ENCODE measurements at places on chromosomes 12 and 14.

GRCh38 chr14:65824285-65824977, 411.9 kb downstream of the FUT8 start:
- DNase-seq: peak; percentile 69

DNA sequence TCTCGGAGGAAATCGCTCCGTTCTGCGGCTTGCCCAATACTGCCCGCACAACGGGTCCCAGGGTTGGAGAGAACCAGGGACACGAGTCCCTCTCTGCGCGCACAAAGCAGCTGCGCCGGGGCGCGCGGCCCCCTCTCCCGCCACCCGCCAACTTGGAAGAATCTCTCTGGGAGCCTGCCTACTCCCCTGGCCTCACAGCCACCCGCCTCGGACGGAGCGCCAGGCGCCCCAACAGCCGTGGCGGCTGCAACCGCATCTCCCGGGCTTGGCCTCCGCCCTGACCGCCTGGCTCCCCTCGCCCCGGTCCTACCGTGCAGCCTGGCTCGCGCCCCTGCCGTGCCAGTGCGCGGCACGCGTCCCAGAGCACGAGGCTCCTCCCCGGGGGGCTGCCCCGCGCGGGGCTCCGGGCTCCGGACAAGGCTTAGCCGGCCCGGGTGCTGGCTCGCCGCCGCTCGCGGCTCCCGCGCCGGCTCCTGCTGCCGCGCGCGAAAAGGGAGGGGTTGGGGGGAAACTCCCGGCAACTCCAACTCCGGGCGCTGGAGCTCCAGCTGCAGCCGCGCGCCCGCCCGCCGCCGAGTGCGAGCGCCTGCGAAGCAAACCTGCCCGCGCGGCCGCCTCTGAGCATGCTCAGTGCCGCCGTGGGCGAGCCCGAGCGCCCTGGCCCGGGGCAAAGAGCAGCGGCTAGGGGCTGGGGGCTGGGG, at the start of gene STXBP6:
TSS of gene STXBP6 (minus strand) at position 580 of the 701 bp plus-strand sequence. CDS start 75,329 bp downstream, outside the sequence.
- DNase-seq: peak; percentile 94

DNA sequence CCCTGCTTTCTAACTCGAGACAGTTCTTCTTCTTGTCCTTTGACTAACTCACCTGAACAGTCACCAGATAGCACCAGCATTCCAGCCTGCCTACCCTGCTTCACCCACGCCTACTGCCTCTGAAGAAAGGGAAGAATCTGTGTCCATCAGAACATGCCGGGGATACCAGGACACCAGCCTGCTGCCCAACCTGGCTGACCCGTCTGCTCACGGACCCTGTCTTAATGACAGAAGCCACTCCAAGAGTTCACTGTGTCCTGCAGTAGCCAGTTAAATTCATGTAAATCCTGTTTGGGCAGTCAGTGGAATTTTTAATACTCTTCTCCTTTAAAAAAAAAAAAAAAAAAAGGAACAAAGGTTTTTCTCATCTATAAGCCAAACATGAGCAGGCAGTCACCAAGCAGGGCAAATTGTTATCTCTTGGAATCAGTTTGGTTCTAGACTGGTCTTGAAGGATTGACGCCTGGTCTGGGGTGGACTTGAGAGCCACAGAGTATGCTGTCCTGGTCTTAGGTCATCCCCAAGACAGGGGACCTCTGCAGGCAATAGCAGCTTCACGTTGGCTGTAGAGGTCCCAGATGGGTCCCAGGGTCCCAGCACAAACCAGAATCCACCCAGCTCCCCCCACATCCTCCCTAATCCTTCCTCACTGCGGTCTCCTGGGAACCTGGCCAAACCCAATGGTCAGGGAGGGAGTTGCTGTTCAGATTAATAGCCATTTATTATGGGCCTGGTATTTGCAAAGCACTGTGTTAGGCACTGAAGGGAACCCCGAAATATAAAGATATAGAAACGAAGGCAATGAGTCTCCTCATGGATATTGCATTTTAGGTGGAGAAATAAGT, 181.1 kb upstream of the HIF1A start:
- DNase-seq: no peak

- no peak for DNase-seq
Measured at GRCh38 chr14:102875652-102876051, 46.8 kb upstream of the AMN start.

- no peak for DNase-seq
Measured at GRCh38 chr12:124493809-124494750, 73.3 kb downstream of the NCOR2 start.

GRCh38 chr14:30291216-30291615, 267.7 kb upstream of the G2E3 start:
- DNase-seq: peak; percentile 28

GRCh38 chr12:111775205-111776193, 8.8 kb downstream of the ALDH2 start:
- DNase-seq: peak; percentile 99

- DNase-seq: no peak
Measured at GRCh38 chr12:119266963-119267362, 67.6 kb upstream of the CCDC60 start.

- no peak for DNase-seq
Measured at GRCh38 chr14:34824826-34825225, 50.3 kb downstream of the BAZ1A start.

- DNase-seq: no peak
Measured at GRCh38 chr12:66393890-66394289, 91.6 kb downstream of the HELB start.

- no peak for DNase-seq
Measured at GRCh38 chr12:120739031-120739762, 13.6 kb downstream of the ACADS start.

DNA sequence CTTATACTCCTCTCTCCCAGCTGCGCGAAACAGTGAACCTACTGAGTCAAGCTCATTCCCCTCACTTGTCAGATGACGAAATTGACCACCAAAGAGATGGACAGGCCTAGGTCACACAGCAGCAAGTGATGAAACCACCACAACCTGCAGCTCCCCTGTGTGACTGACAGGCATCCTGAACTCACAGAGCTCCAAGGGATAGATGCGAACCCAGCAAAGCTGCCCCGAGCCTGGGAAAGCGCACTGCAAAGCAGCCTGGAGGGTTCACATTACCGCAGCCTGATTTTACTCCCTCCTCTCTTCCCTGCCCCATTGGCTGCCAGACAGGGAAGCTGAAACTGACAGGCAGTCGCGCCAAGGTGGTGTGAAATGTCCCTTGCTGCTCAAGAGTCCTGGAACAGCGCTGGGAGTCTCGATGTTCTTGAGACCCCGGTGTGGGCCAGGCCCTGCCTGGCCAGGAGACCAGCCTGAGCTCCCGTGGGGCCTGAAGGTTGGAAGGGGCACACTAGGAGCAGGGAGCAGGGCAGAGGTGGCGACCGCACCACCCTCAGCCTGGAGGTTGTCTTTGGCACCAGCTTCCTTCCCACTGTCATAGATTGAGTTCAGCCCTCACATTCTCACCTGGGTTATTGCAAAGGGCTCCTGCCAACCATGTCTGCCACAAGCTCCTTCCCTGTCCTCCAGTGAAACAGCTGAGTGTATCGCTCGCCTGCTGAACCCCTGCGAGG, 36.3 kb downstream of the SNRNP35 start:
- DNase-seq: no peak

DNA sequence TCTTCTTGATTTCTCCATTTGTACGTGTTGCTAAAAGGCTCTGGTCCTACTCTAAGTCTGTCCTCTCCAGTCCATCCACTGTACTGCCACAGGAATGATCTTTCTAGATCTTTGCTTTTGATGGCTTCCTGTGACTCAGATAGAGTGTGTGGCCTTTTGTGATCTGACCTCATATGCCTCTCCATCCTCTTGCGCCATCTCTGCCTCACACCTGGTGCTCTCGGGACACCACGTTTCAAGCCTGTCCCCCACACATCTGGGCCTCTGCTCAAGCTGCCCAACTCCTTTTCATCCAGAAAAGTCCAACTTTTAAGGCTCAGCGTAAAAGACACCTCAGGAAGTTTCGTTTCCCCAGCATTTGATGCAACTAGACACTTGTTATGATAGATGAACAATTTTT, 39.0 kb downstream of the DCAF4 start:
- no peak for DNase-seq

DNA sequence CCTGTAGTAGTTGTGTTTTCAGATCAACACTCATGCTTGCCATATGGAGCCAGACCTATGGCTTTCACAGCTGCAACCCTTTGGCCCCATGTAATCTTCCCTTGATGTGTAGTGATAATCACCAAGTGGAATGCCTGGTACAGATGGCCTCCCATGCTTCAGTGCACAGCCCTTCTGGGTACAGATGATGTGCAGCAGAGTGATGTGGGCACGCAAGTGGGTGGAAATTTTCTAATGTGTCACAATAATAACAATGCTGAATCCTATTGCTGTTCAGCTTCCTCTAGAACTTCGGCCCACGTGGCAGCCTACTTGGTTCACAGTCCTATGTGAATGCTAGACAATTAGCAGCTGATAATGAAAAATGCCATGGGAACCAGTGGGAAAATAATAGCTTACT, 188.1 kb downstream of the SNAPC1 start:
- DNase-seq: no peak

- DNase-seq: no peak
Measured at GRCh38 chr12:114674251-114675047, 9.5 kb downstream of the TBX3 start.

DNA sequence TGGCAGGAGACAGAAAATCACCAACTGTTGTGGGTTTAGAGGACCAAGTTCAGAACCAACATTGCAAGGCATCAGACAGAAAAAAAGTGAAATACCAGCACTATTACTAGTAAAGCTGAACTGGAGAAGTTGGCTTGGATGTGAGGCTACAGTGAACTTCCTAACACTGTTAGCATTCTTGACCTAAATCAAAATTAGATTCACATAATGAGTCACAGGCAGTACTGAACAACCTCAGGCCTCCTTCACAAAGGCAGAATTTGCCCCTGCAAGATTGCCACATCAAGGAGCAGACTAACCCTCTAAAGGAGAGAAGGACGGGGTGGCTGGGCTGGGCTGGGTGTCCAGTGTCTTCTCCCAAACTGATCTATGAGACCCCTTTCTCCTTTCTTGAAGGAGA, 539.7 kb downstream of the SNAPC1 start:
- DNase-seq: no peak

DNA sequence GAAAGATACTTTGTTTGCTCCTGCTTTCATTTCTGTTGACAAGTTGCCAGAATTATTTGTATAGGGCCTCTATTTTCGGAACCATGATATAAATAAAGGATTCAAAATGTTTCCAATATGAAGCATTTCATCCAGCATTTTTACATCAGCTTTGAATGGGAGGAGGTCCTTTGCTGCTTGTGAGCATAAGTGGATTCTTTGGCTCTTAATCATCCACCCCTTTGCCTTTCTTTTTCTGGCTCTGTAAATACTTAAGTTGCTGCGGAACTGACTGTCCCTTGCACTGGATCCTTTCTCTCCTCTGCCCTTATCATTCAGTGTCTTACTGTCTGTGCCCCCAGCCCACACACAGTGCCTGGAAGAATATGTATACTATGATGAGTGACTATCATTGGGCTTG, 357.3 kb upstream of the RGS6 start:
- peak; percentile 84 for DNase-seq

DNA sequence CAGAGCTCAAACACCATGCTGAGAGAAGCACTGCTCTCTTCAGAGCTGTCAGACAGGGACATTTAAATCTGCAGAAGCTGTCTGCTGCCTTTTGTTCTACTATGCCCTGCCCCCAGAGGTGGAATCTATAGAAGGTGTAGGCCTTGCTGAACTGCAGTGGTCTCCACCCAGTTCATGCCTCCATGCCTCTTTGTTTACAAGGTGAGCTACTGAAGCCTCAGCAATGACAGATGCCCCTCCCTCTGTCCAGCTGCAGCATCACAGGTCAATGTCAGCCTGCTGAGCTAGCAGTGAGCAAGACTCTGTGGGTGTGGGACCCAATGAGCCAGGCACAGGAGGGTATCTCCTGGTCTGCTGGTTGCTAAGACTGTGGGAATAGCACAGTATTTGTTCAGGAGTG, 25.4 kb upstream of the CCDC198 start:
- no peak for DNase-seq

DNA sequence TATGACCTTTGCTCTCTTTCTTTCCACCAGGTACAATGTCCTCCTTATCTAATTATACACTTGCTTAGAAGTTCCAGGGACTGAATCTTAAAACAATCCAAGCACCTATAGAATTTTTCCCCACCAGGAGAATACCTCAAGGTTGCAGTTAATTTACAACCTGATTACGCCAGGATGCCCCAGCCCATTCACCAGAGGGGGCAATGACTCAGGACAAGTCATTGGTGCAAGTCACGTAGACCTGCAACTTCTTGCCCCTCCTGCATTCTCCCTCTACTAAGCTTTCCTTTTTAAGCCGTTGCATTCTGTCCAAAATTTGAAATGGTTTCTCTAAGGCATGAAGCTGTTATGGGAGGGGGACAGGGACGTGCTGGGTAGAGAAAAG, 111.1 kb upstream of the SCAF11 start:
- no peak for DNase-seq

GRCh38 chr12:213527-213932, 427 bp downstream of the SLC6A12 start:
- DNase-seq: no peak

DNA sequence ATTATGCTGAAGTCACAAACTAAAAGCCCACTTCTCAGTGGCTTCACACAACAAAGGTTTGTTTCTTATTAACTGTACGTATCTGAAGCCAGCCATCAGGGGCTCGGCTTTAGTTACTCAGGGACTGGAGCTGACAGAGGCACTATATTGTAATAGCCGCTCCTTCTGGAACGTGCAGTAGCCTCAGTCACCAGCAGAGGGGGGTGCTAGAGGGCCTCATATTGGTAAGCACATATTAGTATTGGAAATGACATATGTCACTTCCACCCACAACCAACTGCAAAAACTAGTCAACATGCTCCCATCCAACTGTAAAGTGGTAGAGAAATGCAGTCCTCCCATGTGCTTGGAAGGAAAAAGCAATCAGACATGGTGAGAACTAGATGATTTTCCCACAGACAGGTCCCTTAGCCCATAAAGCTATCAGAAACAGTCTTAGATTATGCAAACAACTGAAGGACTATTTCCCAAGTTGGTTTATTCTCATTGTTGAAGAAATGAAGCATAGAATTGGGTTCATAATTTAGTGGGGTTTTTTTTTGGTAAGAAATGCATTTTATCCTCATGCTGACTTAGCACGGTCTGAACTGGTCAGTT, 183.6 kb upstream of the G2E3 start:
- DNase-seq: peak; percentile 36

Data from muscle of leg (tissue), 16 donors.